PC-9 (cell line): ENCODE measurements at places on chromosomes 6 and 20.

- peak; percentile 92 for DNase-seq
Measured at GRCh38 chr6:33781131-33781975, 7.6 kb downstream of the LEMD2 start.

DNA sequence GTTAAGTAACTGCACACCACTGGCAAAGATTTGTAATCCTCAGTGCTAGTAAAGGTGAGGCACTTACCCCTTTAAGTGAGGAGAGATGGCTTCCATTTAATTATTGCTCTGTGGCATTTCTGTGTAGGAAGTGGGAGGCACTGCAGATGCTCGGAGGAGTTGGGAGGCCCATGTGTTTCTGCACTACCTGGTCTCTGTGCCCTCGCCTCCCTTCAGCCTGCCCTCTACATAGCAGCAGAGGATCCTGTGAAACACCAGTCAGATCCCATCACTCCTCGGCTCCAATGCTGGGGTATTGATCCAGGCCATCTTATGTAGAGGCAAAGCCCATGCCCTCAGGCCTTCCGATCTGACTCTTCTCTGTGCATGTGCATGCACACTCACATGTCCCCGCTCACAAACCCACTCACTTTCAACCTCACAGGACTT, 67.0 kb downstream of the SLX4IP start:
- no peak for DNase-seq

- DNase-seq, result no peak
Measured at GRCh38 chr20:46512943-46513844, at the start of gene ZNF334. TSS of gene ZNF334 (minus strand) at chr20:46513559. CDS start at chr20:46512102, 1,457 bp downstream.

- no peak for DNase-seq
Measured at GRCh38 chr6:29745386-29745785, 22.2 kb downstream of the HLA-F start.

- no peak for DNase-seq
Measured at GRCh38 chr20:57124800-57125517, 141.5 kb downstream of the BMP7 start.

- no peak for DNase-seq
Measured at GRCh38 chr6:151493161-151493803, 535 bp upstream of the CCDC170 start.

DNA sequence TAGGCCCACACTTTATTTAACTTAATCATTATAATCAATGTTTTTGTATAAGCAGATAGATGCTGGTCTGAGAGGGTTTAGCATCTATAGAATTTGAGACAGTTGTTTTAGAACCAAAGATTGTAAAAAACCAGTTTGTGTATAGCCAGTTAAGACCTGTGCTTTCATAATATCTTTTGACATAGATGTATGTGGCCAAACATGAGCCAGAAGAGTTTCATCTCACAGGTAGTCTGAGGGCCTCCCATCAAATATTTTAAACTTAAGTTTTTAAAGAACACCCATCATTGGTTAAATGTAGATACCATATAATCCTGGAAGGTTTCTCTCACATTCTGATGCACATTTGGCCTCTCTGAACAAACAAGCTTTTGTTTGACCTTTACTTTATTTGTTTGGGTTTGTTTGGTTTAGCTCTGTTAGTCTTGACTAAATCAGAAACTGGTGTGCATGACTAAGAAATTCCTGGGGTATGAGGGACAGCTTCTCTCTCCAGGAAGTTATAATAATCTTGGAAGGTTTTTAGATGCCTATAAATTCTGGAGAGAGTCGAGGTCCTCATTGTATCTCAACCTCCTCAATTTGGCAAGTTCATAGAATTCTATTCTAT, 58.0 kb upstream of the TMEM200A start:
- no peak for DNase-seq

DNA sequence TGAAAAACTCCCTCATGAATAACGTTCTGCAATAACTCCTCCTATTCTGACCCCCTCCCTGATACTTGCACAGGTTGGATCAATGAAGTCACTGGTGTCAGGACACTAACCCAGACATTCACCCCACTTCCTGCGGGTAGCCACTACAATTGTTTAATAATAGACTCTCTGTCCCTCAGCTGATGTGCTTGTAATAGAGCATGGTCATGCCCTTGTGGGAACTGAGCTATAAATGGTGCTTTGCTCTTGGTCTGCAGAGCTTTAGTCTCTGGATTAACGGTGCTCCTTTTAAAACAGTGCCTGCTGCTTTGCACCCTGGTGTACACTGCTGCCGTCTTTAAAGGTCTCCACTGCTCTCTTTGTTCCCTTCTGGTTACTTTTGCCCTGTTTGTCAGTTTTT, 127.3 kb downstream of the BACH2 start:
- no peak for DNase-seq

DNA sequence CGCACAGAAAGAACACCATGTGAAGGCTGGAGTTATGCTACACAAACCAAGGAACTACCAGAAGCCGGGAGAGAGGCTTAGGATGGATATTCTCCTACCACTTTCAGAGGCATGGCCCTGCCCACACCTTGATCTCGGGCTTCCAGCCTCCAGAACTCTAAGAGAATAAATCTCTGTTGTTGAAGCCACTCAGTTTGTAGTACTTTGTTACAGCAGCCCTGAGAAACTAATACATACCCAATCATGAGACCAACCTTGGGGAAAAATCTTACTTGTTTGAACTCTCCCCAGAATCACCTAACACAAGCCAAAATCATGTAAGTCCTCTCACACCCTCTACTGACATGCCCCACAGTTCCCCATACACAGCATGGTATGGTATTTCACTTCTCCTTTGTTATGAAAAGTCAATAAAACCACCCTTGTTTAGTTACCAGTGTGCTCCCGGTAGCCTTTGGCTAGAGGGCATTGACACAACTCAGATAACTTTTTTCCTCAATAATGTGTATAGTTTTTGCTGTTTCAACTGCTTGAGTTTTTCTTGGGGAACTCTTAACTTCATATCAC, 40.7 kb upstream of the SLC2A12 start:
- DNase-seq, result no peak

GRCh38 chr20:56411759-56412472, at the start of gene CASS4:
TSS of gene CASS4 (plus strand) at chr20:56412260. CDS start at chr20:56412459, 199 bp downstream.
- DNase-seq, result no peak

DNA sequence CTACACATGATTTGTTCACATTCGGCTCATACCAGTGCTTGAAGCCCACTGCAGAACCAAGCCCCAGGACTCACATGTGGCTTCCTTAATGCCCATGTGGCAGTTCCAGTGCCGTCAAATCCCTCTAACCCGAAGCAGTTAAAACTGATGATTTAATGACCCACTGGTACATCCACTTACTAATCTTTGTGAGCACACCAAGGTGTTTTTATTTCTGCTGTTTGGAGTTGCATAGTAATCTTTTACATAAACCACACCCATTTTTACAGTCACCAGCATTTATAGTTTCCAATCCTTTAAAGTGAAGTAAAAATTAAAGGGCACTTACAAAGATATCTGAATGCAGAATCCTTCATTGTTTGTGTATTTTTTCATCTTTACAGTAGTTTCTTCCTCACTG, 232.0 kb downstream of the ANKRD60 start:
- no peak for DNase-seq

- DNase-seq, result no peak
Measured at GRCh38 chr6:128713461-128713860, 169.5 kb upstream of the LAMA2 start.
